ENCODE measurements at places on chromosomes 2 and 18. TPM values are rescaled to one million over a fixed set of nuclear protein-coding genes. Genes with fewer than 3 reads are reported as not detected.

GRCh38 chr18:6270771-6271216, 143.9 kb downstream of the L3MBTL4 start:
- H3K36me3 ChIP-seq: no peaks in the 10 kb centered on the region
- no peak overlapping the region for H3K4me3 ChIP-seq
- H3K27me3 ChIP-seq: no peaks in the 10 kb centered on the region
- H3K27ac ChIP-seq: no peak overlapping the region

Gene GALNT14
- not detected for total RNA-seq

Gene CD8A
- 17.7 TPM for total RNA-seq

DNA sequence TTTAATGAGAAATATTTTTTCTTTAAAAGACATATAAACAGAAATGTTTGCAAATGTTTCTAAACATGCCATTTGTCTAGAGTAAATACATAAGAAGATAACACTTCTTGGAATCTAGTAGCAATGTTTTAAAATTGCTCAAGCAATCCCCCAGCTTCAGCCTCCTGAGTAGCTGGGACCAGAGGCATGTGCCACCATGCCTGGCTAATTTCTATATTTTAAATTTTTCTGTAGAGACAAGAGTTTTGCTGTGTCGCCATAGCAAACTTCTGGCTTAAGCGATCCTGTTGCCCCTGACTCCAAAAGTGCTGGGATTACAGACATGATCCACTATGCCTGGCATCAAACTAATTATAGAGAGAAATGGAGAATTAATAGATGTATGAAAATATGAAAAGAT, 14.6 kb upstream of the MBD2 start:
- no peak overlapping the region for H3K4me3 ChIP-seq
- no peaks in the 10 kb centered on the region for H3K36me3 ChIP-seq
- H3K4me1 ChIP-seq: no peaks in the 10 kb centered on the region
- no peaks in the 10 kb centered on the region for H3K27me3 ChIP-seq

- H3K27ac ChIP-seq: no peak overlapping the region
- no peak for DNase-seq
- H3K27me3 ChIP-seq: no peaks in the 10 kb centered on the region
- no peaks in the 10 kb centered on the region for H3K4me1 ChIP-seq
- H3K36me3 ChIP-seq: no peaks in the 10 kb centered on the region
- no peak overlapping the region for H3K4me3 ChIP-seq
These were observed 111.2 kb upstream of the ID2 start for GRCh38 chr2:8570637-8571036.

Gene ADAM23
- 2.3 TPM for total RNA-seq

GRCh38 chr18:55509631-55510324, 78.2 kb downstream of the TCF4 start:
- peak overlapping the region; percentile 63 for H3K27ac ChIP-seq
- H3K27me3 ChIP-seq: no peaks in the 10 kb centered on the region
- peak overlapping the region; percentile 40 for H3K4me3 ChIP-seq
- H3K4me1 ChIP-seq: peaks cover 6% of the 10 kb centered on the region

DNA sequence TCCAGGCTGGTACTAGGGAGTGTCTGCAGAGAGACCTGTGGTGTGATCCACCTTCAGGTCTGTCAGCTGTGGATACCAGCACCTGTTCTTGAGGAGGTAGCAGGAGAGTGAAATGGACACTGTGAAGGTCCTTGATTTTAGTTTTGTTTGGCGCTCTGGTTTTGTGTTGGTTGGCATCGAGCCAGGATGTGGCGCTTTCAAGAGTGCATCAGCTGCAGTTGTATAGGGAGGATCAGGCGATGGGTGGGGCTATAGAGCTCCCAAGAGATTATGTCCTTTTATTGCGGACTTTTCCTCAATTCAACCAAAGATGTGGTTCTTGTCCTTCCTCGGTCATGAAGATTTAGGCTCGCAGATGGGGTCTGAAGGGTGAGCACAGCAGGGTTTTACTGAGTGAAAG, 37.5 kb downstream of the SLC39A10 start:
- no peak for DNase-seq
- no peaks in the 10 kb centered on the region for H3K4me1 ChIP-seq
- H3K27me3 ChIP-seq: no peaks in the 10 kb centered on the region
- H3K4me3 ChIP-seq: no peak overlapping the region
- no peak overlapping the region for H3K27ac ChIP-seq

Gene SAG
- not detected for total RNA-seq

- no peak for DNase-seq
- H3K4me1 ChIP-seq: no peaks in the 10 kb centered on the region
- no peak overlapping the region for H3K27ac ChIP-seq
- peaks cover 5% of the 10 kb centered on the region for H3K36me3 ChIP-seq
- no peak overlapping the region for H3K4me3 ChIP-seq
These were observed 39.7 kb downstream of the CYB5A start for GRCh38 chr18:74252039-74252395.

Gene TXNDC2
- total RNA-seq: not detected

Gene UPP2
- total RNA-seq: not detected

DNA sequence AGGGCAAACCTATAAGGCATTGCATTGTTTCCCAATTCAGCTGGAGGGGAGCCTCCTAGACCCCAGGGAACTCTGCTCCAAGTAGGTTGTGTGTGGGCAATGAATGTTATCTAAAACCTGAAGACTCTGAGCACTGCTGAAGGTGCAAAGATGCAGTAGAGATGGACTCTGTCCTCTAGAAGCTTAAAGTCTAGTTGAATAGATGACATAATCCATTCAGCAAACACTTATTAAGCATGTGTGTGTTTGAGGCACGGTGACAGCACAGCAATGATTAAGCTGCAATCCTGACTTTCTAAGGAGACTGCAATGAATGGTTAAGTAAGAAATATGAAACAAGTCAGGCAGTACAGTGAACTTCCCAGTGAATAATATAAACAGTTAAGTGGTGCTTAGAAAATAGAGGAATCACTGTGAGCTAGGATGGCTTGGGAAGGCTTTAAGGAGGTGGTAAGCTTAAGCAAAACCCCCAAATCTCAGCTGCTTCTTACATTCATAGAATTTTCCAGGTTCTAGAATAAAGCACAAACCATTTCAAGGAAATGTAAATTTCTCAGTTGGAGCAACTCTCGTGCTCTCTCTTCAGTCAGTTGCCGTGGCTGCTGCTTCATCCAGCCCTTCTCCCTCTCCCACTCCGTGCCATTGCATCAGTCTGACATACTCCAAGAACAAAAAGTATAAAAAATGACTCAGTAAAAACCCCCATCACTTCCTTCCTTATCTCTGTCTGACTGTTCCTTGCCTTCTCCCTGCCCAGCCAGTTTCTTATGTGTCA, 19.1 kb downstream of the MXD1 start:
- H3K4me1 ChIP-seq: peaks cover 4% of the 10 kb centered on the region
- DNase-seq: no peak
- H3K27me3 ChIP-seq: no peaks in the 10 kb centered on the region
- H3K27ac ChIP-seq: peak overlapping the region; percentile 76
- no peak overlapping the region for H3K4me3 ChIP-seq

DNA sequence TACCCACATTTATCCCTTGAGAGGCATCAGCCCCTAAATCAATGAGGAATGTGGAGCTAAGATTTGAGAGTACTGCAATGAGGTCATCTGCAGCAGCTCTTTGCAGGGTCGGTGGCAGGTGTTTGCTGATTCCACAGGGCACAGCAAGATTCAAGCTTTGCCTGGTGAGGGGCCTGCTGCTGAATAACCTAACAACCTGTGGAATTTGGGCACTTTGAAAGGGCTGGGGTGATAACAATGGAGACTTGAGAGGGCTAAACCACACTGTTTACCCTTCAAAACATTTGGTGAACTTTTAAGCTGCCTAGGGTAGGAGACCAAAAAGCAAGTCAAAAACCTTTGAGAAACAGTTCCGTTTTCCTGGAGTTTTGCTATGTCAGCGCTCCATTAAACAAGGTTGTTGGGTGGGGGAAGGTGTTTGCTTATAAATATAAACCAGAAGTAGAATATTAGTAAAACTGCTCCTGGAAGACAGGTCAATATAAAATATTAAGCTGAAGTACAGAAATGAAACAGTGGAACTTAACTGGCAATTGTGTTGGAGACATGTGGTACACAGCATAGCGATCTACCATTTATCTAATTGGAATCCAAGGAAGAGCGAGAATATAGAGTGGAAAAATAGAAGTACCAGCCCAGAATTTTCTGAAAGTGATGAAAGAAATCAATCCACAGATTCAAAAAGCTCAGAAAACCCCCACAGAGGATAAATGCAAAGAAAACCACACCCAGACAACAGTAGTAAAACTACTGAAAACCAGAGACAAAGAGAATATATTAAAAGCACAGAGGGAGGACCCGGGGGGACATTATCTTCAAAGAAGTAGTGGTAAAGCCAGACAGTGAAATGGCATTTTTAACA, 15.7 kb downstream of the COPS8 start:
- H3K36me3 ChIP-seq: peaks cover 62% of the 10 kb centered on the region
- DNase-seq: no peak
- H3K27ac ChIP-seq: no peak overlapping the region
- H3K4me3 ChIP-seq: no peak overlapping the region
